ENCODE measurements at places on chromosomes 11 and 22.

GRCh38 chr11:3194016-3194816 is 24.4 kb downstream of the MRGPRG start:
- DNase-seq: no peak

DNA sequence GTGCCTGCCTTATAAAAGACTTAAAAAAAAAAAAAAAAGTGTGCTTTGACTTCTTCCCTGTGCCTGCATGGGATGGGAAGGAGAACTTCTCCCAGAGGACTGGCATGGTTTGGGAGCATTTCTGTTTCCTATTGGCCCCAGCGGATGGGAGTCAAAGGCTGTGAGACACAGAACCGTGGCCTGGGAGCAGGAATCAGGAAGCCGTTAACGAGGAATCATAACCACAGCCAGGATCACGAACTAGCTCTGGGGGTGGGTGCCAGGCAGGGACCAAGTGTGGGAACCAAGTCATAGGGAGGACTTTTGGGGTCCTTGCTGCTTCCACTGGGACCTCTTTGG is 526 bp downstream of the C1QTNF6 start:
- no peak for DNase-seq

GRCh38 chr11:47177229-47177845 is 658 bp upstream of the ARFGAP2 start:
- DNase-seq: no peak

DNA sequence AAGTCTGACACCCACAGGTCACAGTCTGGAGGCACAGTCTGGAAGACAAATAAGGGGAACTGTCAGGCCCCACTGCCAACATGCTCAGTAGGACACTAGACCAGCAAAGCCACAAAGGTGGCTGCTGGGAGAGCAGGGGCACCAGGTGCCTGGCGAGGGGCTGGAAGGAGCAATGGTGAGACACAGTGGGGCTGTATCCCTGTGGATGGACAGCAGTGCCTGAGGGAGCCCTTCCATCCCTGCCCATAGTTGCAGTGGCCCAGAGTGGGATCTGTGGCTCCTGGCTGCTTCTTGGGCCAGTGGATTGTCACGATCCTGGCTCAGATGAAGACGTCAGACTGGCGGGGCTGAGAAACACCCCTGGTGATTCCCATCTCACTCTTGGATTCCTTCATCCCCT is 154.6 kb downstream of the DSCAML1 start:
- no peak for DNase-seq

DNA sequence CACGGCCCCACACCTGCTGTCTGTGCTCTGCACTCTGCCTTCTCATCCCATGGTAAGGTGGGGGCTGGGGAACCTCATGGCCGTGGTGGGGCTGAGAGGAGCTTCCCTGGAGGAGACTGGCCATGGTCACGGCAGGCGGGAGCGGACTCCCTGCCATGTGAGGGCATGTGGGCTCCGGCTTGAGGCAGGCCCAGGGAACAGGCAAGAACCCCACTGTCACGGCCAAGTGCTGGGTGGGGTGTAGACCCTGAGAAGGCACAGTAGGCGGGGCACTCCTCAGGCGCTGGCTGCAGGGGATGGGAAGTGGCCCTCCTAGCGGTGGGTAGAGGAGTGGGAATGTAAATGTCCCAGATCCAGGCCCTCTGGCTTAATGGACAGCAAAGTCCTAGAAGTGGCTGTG is 1262.7 kb downstream of the BRD1 start:
- DNase-seq: no peak

GRCh38 chr11:59255281-59255680 is 42.6 kb upstream of the MPEG1 start:
- no peak for DNase-seq

GRCh38 chr11:10941871-10942270 is 84.0 kb upstream of the ZBED5 start:
- no peak for DNase-seq

- no peak for DNase-seq
Observed at GRCh38 chr11:415640-416041, 842 bp upstream of the SIGIRR start.

- no peak for DNase-seq
Observed at GRCh38 chr11:106585061-106585460, 433.2 kb downstream of the GUCY1A2 start.

GRCh38 chr11:12087075-12088004 is 23.1 kb upstream of the MICAL2 start:
- no peak for DNase-seq

GRCh38 chr11:69101115-69101791 is 52.5 kb downstream of the TPCN2 start:
- DNase-seq: no peak

- DNase-seq: no peak
Observed at GRCh38 chr22:36740716-36741115, 35.2 kb downstream of the IFT27 start.

GRCh38 chr11:17740649-17741235 is 6.2 kb downstream of the KCNC1 start:
- no peak for DNase-seq

- no peak for DNase-seq
Observed at GRCh38 chr22:30568137-30568805, 6.2 kb downstream of the GAL3ST1 start.

- peak; percentile 27 for DNase-seq
Observed at GRCh38 chr22:30763815-30764673, 69.4 kb downstream of the OSBP2 start.

- DNase-seq: no peak
Observed at GRCh38 chr11:133019545-133020371, 512.5 kb downstream of the OPCML start.

GRCh38 chr11:33569333-33569732 is 131.3 kb downstream of the C11orf91 start:
- DNase-seq: no peak

DNA sequence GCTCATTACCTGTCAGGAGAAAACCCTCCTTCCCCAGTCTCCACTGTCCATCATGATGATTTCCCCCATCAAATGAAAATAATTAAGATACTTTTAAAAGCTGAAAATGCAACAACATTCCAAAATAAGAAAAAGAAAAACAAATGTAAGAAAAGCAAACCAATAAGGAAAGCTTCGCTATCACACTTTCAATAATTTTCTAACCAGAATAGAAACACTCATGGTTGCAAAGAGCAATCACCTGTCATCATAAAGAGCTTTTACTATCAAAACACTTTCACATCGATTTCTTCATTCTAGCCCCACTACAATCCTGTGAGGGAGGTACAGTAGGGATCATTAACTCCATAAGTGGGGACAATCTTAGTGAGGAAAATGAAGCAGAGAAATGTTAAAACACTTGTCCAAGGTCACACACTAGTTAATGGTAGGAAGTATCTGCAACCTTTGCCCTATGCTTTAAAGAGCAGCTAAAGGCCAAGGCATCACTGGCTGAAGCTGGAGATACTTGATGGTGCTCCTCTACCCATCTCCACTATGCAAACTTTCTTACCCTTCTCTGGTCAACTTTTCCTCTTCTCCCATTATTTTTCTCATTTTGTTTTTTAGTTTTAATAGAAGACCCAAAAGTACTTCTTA is 2.6 kb downstream of the RBM4B start:
- no peak for DNase-seq

GRCh38 chr11:6655790-6656583 is at the start of gene DCHS1:
Gene DCHS1, minus strand, starts transcription at chr11:6655809. Its CDS starts 14,196 bp downstream, at chr11:6641613.
- no peak for DNase-seq

- DNase-seq: no peak
Observed at GRCh38 chr11:22976146-22976545, 115.9 kb upstream of the CCDC179 start.

DNA sequence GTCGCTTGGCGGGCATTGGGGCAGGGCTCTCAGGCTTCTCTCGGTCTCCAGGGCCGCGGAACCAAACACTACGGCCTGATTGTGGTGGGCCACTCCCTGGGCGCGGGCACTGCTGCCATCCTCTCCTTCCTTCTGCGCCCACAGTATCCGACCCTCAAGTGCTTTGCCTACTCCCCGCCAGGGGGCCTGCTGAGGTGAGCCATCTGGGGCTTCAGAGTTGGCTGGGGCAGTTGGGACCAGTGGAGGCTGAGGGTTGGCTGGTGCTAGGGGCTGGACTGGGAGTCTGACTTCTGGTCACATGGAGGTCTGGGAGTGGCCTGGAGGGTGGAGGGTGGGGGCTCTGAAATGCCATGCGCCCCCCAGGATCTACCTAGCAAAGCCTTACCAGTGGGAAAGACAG is 15.3 kb upstream of the MYRF start:
- DNase-seq: no peak

GRCh38 chr22:30208631-30209603 is 37.6 kb downstream of the LIF start:
- DNase-seq: no peak

GRCh38 chr22:50703726-50704509 is 31.3 kb downstream of the SHANK3 start:
- no peak for DNase-seq

- DNase-seq: no peak
Observed at GRCh38 chr11:68204402-68204801, 8.7 kb downstream of the KMT5B start.

DNA sequence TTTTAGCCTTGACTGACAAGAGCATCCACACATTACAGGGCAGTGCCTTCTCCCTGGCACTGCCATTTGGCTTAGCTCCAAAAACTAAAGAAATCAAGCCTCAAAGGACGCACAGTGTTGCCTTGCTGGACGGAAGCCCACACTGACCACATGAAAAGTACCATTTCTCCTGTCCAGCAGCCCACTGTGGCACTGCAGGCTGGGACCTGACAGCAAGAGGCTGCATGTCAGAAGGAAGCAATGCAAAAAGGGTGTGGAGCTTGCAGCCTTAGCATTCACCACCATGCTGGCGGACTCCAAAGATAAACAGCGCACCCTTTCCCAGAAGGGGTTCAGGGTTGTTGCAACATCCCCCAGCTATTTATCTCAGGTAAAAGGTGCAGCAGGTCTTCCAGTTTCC is 109.3 kb upstream of the BMAL1 start:
- no peak for DNase-seq

DNA sequence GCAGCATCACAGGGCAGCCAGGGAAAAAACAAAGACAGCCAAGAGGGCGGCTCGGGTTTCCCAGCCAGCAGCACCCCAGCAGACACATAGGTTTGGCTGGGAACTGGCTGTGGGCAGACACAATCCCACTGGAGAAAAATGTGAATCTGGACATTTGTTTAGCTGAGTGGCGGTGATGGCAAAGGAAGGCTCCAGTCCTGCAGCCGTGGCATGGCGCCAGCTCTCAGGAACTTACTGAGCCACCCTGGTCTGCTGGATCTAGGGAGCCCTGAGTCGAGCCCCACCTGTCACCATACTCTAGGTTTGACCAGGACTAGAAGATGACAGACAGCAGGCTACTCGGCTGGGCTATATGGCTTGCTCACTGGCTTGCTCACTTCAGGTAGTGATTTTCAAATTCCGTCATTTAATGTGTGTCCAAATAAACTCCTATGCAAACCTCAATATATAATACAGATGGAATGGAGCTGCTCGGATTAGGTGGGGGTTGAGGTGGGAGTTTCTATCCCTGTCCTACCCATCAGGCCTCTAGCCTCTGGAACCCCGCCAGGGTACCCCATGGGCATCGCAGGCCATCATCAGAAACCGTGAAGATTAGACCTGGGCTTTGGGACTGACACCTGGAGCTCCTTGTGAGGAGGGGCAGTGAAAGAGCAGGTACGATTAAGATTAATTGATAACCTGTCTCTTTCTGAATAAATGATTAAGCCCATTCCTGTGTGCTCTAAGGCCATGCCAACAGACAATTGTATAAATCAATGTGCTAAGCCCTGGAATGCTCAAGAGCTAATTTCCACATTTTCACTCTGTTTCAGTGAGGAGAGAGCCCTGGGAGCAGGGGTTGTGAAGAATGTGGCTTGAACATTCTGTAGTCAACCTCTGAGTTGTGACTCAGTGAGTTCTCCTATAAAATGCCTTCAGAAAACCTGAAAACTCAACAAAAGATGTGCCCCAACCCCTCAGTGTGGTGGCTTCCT is 42.5 kb downstream of the GALNT18 start:
- DNase-seq: no peak

GRCh38 chr11:124982043-124982442 is 28.0 kb downstream of the CCDC15 start:
- DNase-seq: no peak

- no peak for DNase-seq
Observed at GRCh38 chr11:37595845-37596244, 997.8 kb upstream of the RAG2 start.

DNA sequence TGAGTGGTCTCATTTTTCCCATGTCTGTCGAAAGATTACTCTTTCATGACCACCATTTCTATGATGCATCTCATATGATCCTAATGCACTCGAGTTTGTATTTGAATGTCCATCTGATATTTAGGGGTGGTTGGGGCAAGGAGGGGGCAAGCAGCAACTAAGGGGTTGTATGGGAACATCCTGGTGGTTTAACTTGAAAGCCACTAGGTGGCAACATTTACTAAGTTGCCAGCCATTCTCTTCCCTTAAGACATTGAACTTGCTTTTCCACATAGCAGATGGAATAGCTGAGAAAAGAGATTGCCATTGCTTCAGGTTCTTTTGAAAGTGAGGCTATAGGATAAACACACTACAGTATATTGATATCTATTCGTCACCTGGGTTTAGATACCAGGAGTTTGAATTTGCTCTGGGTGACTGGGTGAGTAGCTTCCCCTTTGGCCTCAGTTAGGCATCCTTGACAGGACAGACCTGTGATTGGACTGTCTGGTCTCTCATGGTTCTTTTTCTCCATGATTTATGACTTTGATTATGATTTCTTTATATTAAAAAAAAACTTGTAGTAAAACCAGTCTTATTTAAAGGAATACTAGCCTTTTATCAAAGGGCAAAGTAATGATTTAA is 32.4 kb downstream of the NF2 start:
- no peak for DNase-seq

DNA sequence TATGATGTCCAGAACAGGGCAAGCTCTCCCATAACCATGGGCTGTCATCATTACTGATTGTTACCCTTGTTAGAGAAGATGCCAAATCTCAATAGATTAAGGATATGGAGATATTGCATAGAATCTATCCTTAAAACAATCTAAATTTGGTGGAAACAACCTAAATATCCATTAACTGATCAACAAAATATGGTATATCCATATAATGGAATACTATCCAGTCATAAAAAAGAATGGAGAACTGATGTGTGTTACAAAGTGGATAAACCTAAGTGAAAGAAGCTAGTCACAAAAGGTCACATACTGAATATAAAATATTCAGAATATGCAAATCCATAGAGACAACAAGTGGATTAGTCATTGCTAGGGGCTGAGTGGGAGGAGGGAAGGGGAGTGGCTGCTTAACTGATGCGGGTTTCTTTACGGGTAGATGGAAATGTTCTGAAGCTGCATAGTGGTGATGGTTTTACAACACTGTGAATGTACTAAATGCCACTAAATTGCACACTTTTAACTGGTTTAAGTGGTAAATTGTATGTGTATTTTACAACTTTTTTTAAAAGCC is 36.1 kb upstream of the SMCO4 start:
- DNase-seq: no peak

GRCh38 chr11:119361941-119362725 is 15.6 kb upstream of the MFRP start:
- no peak for DNase-seq

GRCh38 chr22:19688301-19689290 is 25.7 kb upstream of the SEPTIN5 start:
- no peak for DNase-seq

DNA sequence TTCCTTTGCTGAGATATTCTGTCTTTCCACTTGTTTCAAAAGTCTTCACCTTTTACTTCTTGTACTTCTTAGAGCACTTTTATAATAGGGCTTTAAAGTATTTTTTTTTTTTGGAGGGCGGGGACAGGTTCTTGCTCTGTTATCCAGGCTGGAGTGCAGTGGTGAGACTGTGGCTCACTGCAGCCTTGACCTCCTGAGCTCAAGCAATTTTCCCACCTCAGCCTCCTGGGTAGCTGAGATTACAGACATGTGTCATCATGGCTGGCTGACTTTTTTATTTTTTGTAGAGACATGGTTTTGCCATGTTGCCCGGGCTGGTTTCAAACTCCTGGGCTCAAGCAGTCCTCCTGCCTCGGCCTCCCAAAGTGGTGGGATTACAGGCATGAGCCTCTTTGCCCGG is 57.9 kb downstream of the DYNC2H1 start:
- no peak for DNase-seq

All from left renal pelvis (tissue), 4 donors.